ENCODE measurements at places on chromosomes 16 and 17. TPM values are rescaled to one million over a fixed set of nuclear protein-coding genes. Genes with fewer than 3 reads are reported as not detected.

- no peak for DNase-seq
These were observed 45.0 kb downstream of the KPNA2 start for GRCh38 chr17:68080411-68081150.

DNA sequence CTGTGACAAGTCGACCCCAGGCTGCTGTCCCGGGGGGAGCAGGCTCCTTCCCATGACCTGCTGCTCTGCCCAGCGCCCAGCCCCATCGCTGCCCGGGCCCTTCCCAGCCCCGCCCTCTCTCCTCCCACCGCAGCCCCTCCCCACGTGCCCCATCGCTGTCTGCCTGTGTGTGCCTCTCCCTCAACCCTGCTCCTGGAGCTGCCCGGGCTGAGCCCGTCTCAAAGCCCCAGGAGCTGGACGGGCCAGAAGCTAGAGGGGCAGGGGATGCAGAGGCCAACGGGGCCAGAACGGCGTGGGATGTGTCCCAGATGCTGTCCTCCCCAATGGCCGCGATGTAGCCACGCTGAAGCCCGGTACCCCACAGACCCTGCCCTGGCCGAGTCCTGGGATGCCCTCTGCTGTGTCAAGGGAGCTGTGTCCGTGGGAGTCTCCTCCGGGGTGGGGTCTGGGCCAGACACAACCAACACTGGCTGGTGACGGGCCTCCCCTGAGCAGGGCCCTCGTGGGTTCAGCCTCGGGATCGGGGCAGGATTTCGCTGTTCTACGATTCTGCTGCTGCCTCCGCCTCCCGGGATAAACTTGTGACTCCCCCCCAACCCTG lies 118.2 kb upstream of the ZNF750 start:
- DNase-seq, result no peak

DNA sequence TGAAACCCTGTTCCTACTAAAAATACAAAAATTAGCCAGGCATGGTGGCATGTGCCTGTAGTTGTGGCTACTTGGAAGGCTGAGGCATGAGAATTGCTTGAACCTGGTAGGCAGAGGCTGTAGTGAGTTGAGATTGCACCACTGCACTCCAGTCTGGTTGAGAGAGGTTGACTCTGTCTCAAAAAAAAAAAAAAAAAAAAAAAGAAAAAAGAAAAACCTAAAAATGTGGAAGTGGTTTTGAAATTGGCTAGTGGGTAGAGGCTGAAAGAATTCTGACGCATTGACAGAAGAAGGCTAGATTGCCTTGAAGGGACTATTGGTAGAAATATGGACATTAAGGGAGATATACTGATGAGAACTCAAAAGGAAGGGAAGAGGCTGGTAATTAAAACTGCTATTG lies 33.6 kb upstream of the CPPED1 start:
- no peak for DNase-seq

DNA sequence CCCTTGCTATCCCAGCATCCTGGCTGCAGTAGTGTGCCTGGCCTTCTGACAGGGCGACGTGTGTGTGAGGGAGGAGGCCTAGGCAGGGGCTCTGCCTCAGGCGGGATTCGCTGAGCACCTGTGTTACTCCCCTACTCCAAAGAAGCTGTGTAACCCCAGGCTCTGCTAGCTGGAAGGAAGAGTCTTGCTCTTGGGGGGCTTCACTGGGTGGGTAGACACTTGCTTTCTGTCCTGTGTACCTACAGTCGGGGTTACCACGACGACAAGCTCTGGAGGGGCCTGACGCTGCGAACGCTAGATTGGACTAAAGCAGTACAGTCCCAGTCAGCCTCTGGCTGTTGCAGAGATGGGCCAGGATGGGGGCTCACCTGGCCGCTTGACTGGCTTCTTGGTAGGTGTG lies 9.5 kb downstream of the EXOC7 start:
- no peak for DNase-seq

- no peak for DNase-seq
These were observed 16.6 kb upstream of the IL21R start for GRCh38 chr16:27385398-27385797.

DNA sequence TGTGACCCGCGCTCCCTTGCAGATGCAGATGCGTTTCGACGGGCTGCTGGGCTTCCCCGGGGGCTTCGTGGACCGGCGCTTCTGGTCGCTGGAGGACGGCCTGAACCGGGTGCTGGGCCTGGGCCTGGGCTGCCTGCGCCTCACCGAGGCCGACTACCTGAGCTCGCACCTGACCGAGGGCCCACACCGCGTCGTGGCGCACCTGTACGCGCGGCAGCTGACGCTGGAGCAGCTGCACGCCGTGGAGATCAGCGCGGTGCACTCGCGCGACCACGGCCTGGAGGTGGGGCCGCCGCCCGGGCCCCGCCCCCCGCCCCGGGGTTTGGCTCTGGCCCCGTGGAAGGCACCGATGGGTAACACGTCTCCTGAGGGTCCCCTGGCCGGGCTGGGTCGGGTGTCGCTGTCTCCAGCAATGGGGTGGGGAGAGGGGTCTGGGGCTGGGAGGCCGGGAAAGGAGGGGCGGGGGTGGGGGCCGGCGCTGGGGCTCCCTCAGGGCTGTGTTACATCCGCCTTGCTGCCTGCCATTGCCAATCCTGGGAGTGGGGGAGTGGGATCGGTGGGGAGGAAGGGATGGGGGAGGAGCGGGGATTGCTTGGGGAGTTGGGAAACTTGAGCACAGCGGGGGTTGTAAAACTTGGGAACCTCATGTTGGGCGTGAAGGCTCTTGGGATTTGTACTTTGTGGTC lies 737 bp downstream of the NUDT16L1 start:
- DNase-seq, result peak; percentile 38

DNA sequence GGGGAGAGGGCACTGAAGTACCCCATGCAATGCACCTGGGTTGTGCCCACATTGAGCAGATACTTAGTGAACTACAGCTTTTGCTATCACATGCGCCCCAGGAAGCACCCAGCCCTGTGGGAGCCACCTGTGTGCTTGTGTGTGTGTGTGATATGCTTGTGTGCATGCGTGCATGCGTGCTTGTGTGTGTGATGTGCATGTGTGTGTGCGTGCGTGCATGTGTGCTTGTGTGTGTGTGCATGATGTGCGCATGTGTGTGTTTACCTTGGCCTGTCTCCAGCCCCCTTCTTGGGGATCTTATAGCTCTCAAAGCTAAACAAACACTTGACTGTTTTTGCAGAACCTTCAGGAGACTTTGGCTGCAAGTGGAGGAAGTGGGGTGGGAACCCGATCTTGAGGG lies 841 bp downstream of the C16orf89 start:
- peak; percentile 24 for DNase-seq

DNA sequence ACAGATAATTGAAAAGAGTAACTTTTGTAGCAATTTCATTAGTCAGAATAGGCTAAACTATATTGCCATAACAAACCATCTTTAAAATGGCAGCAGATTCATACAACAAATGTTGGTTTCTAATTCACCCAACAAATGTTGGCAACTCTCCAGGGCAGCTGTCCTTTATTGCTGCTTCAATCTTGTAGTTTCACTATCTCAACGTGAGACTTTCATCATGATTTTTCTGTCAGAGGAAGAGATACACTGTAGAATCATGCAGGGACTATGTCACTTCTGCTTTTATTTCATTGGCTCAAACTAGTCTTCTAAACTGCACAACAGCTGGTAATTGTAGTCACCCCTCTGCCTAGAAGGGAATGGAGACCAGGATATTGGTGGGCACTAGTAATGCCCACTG lies 174.2 kb downstream of the TANC2 start:
- DNase-seq, result peak; percentile 58

DNA sequence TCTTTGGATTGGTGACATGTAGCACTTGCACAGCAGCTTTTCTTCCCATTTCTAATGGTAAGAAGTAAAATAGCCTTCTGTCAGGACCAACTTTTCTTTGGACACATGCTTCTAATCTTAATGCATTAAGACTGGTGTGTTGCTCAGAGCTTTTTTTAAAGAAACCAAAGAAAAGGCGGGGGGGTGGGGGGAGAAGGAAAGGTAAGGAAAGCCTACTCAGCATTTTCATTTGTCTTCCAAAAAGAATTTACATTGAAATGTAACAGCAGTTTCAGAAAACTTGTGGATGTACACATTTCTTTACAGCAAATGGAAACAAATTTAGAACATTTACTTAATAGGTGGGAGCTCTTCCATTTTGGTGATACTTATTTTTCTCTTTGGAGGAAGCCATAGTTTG lies 49.6 kb downstream of the NLK start:
- no peak for DNase-seq

GRCh38 chr16:14284371-14284770 lies 213.3 kb downstream of the MRTFB start:
- no peak for DNase-seq

- DNase-seq, result no peak
These were observed 14.4 kb downstream of the ZNF232 start for GRCh38 chr17:5097101-5097834.

GRCh38 chr17:37848690-37849616 lies 75.3 kb upstream of the TBC1D3K start:
- DNase-seq, result peak; percentile 96

Gene ADAMTS18
- total RNA-seq, result not detected

Gene PCGF2
- 1.4 TPM for total RNA-seq

Gene HBA1
- not detected for total RNA-seq

Gene PRR35
- total RNA-seq, result not detected

Gene CCL1
- total RNA-seq, result not detected
